ENCODE measurements at places on chromosomes 7 and 10.
A peak's percentile ranks its signal among the peaks of the same experiment; 100 is the strongest.

GRCh38 chr10:1022413-1022812, 3.2 kb downstream of the IDI2 start:
- no peak for DNase-seq

DNA sequence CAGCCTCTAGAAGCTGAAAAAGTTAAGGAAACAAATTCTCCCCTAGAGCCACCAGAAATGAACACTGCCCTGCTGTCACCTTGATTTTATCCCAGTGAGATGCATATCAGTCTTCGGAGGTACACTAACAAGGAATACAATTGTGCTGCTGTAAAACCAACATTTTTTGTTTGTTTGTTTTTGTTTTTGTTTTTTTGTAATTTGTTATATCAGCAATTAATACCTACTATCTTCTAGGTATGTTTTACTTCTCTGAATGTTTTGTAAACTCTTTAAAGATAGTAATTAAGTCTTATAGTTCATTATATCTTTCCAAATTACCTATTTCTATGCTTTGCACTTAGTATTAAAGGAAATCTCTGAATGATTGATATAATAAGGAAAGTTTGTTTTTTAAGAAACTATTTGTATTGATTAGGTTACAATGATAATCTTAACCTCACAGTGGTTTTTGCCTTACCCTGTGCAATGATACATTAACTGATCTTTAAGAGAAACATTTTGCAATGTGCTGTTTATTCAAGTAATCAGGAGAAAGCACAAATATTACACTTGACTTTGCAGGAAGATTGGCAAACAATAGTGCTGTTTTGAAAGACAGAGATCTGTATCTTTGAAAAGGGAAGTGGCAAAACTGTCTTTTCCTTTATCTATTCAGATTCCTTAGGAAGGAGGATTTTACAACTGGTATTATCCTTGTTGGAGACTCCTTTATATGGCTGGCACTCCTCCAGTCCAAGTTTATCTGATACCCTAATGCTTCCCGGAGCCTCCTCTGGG, 11.3 kb upstream of the HGF start:
- DNase-seq = no peak

DNA sequence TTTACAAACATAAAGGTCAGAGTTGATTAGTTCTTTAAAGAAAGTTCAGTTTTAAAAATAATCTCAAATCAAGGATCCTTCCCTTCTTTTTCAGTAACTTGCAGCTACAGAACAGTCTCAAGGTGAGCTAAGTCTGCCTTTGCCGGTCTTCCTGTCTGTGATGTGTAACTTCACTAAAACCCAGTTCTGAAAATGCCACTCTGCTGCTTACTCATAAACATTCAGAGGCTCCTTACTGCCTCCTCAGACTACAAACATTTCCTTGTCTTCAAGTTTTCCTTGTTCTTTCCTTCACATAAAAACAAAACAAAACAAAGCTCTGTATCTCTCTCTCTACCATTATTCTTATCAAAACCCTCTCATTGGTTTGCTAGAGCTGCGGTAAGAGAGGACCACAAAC, 128.7 kb downstream of the ETV1 start:
- no peak for DNase-seq

DNA sequence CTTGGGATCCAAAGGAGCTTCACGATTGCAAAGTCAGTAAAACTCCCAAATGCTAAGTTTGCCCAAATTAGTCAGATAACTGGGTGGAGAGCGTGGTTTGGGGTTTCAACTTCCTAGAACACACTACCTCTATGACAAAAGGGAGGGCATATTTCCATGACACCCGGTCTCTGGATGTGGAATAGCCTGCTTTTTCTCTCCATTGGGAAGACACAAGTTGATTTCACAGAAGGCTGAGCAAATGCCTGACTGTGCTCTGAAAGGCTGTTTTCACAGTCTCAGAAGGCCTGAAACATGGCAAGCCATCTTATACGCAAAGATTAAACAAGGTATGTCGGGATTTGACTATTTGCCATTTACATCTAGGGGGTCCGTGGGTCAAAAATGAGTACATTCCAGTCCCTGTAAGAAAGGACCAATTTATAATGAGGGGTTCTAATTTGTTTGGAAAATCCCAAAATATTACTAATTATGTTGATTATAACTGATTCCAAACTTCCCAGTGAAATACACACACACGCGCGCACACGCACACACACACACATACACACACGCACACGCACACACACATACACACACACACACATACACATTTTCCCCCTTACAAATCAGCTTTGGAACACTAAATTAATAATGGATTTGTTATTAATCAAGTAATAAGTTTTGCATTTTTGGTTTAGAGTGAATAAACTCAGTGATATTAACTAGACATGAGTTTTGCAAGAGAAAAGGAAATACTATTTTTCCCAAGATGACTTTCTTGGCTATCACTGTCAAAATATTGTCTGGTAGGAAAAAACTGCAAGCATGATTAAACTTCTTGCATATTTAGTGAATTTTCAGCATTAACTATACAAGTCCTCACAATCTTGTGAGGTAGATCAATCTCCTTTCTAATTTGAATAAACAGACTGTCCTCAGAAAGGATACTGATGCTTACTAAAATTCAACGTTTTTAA, 105.0 kb downstream of the PRTFDC1 start:
- DNase-seq = no peak

- DNase-seq = no peak
These were observed 111.0 kb downstream of the EGFR start for GRCh38 chr7:55129541-55130394.

- no peak for DNase-seq
These were observed 541.2 kb upstream of the FOXK1 start for GRCh38 chr7:4140933-4141332.

GRCh38 chr10:92387289-92387940, 96.4 kb downstream of the MARCHF5 start:
- no peak for DNase-seq

- no peak for DNase-seq
These were observed 28.2 kb downstream of the SNX13 start for GRCh38 chr7:17912050-17912449.

GRCh38 chr10:65306201-65306600, 1619.6 kb upstream of the LRRTM3 start:
- no peak for DNase-seq

DNA sequence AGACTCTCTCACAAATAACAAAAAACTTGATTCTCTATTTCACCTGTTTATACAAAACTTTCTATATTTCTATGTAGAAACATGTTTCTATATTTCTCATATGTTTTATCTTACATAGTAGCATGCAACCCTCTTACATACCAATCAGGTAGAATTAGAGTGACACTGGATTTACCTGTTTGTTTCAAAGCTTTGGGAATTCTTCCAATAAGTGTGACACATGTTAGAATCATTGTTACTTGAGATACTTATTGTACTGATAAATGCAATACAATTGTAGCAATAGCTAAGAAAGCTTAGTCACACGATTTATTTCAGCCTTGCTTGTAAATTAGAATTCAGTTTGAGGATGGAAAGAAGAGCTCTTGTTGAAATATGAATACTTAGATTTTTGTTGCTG, 4.9 kb downstream of the HYAL4 start:
- no peak for DNase-seq

DNA sequence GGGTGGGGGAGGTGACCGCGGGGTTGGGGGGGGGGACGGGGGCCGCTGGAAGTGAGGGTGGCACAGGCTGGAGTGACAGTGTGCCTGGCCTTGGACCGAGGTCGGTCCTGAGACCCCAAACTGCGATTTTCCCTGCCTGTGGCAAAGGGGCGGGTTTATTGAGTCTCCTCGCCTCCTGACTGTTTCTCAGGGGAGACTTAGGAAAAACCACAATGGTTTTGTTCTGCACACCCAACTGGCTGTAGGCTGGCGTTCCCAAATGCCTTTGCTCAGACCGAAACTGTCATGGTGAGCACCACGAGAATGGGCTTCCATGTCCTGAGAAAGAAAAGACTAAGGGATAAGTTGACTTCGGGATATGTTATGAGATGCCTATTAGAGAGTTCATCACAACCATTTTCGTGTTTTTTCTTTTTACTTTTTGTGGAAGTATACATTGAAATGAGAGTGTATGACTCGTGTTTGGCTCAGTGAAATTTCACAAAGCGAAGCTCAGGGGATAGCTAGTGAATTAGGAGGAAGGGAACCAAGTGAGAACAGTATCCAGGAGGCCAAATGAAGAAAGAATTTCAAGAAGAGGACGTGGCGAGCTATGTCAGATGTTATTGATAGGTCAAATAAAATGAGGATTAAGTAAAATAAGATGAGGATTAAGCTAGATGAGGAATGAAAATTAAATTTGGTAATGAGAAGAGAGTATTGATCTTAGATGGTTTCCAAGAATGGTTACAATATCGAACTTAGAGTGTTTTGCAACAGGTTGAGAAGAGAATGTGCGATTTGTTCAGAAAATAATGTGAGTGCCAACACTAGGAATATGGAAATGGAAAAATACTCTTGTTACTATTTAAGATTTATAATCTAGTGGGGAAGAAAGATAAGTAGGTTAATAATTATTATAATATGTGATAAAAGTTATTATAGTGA, 918 bp downstream of the NET1 start:
- DNase-seq = no peak

DNA sequence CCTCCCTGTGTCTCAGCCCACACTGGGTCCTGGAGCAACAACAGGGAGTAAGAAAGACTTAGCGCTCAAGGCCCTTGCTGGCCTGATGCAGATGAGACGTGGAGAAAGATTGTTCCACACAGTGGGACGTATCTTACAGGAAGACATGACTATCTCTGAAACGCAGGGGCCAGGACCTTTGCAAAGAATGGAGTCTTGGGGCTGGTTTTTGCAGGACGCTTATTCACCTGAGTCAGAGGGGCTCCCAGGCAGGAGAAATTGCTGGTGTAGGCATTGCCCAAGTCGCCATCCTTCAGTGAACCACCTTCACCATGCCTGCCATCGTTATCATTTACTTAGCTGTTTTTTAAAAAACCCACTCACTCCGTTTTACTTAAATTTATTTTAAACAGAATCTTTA, 11.8 kb upstream of the GDF10 start:
- no peak for DNase-seq

DNA sequence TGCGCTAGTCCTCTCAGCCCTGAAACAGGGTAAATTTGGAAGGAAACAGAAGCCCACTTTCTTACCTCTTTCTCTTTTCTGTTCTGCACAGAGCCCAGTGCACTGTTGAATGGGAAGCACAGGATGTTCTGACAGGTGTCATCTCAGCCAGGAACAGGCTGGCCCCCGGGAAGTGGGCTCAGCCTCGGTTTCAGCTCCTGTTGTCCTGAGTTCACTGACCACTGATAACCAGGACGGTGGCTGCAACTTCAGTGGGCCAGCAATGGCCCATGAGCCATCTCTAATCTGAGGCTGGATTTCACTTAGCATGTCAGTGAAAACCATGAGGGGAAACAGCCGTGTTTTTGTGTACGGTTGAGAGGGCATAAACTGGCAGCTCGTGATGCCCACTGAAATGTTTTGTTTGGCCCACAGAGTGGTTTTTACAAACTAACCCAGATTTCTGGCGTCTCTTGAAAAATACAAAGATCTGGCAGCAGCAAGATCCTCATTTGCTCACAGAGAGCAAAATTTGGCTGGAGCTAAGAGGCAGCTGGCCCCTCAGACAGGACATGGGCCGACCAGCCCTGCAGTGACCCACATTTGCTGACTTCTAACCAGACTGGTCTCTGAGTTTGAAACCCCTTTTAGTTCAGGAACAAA, 455.9 kb downstream of the PAXIP1 start:
- DNase-seq = no peak

DNA sequence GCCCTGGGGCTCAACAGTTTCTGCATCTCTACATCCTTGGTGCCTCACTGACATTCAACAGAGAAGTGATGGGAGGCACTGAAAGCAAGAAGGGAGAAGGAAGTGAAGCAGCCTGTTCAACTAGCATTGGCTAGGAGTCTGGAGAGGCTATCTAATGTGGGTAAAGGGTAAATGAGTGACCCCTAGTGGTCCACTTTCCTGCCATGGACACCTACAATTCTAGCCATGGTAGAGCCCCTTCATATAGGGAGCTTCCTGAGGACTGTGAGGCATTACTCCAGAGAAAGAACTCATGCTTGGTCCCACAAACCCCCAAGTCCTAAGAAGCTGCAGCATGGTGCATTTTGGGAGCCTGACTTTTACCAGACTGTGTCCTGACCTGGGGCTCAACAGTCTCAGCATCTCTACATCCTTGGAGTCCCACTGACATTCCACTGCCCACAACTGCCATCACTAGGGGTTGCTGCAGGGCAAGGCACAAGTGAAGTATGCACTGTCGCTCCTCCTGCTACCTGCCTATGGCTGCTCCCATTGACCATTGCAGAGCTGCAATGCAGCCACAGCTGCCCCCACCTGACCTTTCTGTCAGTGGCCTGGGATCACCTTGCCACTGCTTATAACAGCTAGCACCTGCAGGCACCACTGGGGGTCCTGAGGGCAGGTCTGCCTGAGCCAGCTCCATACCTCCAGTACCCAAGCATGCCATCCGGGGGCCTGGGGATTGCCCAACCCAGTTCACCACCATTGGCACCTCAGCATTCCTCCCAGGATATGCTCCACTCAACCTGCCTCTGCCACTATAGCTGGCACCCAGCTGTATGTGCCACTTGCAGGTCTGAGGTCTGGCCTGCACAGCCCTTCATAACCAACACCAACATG, 44.1 kb upstream of the CDK6 start:
- peak; percentile 2 for DNase-seq

GRCh38 chr10:95482501-95483233, 78.5 kb downstream of the SORBS1 start:
- DNase-seq = no peak

DNA sequence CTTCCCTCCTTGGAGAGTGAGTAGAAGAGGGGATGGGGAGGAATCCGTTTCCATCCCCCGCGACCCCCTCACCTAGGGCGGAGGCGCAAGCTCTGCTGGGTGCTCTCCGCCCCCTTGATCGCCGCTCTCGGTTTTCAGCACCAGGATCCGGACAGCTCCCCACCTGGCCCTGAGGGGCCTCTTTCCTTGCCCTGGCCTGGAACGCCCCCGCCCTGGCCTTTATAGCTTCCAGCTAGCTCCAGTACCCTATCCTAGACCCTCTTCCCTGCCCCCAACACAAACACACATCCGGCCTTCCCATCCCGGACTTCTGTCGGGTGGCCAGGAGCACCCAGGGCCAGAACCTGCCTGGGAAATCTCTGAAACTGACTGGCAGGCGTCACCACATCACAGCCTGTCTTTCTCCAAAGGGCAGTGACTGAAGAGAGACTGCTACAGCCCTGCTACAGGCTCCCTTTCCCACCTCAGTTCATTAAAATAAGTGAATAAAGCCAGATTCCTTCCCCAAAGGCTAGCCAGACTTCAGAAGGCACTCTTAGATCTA, 72.3 kb upstream of the LEP start:
- no peak for DNase-seq

DNA sequence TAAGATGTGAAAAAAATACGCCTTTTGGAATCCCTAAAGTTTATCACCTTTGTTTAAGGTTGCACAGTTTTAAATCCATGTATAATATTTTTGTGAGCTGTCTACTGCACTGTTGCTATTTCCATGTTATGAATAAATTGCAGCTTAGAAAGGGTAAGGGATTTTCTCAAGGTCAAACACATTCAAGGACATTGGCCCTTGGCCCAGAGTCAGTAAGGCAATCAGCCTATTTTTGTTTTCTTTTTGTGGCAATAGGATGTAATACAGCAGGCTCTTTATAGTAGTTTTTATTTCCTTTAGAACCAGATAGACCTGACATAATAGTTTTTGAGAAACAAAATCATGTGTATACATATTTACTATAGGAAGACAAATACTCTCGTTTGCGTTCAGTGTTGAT, 219.8 kb downstream of the ACTR3B start:
- no peak for DNase-seq
